ENCODE measurements at places on chromosomes 3 and 15.

DNA sequence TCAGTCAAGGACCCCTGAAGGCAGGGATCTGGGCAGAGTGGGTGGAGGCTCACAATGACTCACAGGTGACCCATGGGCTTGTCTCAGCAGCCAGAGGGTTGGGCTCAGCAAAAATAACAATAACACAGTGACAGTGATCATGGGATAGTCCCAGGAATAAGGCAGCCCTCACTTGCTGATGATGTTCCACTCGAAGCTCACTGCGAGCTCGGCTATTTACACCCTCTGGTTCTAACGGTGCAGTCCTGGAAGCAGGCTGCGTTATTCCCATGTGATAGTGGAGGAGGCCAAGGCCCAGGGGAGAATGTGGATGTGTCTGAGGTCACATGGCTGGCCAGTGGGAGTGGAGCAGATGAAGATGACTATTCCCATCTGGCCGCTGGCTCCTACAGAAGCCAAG, 16.2 kb downstream of the CCDC33 start:
- no peak for DNase-seq

DNA sequence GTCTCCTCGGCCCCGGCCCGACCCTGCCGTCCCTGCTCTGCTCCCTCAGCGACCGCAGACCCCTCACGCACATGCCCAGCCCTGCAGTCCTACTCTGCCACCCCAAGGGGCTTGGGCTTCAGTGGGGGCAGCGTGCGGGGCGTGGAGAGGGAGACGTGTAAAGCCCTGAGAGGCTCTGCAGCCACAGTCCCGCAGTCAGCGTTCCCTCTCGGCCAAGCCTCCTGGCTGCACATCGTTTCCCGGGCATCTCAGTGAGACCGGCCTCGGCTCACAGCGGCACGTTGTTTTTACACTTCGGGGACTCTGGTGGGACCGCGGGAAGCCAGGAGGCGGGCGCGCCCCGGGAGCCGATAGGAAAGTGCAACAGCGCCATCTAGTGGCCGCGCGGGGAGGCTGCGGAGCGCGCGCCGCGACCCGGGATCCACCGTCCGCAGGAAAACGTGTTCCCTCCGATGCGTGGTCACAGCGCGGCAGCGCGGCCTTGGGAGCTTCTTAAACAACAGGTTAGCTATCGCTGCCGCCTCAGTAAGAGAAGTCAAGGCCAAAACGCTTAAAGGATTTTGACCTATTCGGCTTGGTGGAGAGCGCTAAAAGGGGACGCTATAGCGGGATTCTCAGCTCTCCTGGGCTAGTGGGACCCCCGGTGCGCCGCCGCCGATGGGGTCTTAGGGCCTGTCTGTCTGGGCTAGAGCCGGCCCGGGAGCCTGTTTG, 226.8 kb upstream of the IGF1R start:
- DNase-seq, result peak; percentile 78

DNA sequence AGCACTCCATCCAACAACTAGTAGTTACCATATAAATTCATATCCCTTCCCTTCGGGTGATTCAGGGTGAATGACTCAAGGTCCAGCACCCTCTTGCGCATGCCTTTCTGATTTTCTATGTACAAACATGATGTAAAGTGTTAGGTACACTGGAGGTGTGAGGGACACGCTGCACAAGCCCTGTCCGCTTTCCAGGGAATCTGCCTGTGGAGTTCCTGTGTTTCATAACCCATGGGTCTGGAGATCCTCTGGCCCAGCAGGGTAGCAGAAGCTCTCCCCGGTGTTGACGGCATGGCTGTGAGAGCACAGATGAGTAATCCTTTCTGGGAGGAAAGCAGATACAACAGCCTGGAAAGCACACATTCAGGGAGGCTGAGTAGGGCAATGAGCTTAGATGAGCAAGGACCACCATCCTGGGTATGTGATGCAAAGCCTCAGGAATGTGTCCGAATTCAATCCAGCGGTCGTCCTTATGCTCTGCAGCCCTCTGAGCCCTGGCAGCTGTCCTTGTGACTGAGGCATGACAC, 142.9 kb upstream of the TP63 start:
- DNase-seq, result no peak

DNA sequence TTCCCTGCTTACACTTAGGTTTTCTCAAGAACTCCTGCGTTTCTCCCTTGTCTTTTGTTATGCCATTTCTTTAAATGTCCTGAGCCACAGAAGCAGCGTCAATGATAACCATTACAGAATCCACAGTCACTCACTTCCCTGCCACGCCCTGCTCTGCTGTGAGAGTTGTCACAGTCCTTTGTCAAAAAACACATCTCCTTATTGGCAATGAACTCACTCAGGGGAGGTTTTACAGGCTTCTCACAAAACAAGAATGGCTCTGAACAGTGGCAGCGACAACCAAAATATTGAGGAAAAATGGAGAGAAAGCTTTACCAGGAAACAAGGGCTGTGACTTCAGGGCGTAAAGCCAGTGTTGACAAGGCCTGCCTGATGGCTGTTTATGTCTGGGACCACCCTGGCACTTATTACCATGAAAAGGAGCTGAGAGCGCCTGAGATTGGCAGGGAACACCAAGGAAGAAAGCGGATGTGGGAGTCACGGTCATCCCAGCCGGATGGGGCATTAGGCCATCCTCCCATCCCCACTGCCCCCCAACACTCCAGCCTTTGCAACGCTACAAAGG, 111.5 kb downstream of the ADAMTS9 start:
- DNase-seq, result no peak

- DNase-seq, result no peak
Observed at GRCh38 chr3:71862371-71863140, 77.6 kb upstream of the PROK2 start.

DNA sequence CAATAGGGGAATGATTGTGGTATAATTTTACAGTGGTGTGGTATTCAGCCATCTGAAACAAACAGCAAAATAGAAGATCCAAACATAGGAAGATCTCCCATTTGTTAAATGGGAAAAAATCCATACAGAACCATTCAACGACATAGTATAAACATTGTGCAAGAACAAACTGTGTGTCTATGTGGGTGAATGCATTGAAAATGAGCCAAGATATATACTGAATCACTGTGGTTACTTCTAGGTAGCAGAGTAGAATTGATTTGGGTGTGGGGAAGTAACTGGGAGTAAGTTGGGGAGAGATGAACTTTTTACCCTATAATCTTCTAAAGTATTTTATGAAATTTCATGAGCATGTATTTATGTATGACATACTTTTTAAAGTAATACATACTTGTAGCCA, 123.1 kb upstream of the UMPS start:
- no peak for DNase-seq

- DNase-seq, result no peak
Observed at GRCh38 chr3:155001289-155002010, 78.7 kb upstream of the MME start.

DNA sequence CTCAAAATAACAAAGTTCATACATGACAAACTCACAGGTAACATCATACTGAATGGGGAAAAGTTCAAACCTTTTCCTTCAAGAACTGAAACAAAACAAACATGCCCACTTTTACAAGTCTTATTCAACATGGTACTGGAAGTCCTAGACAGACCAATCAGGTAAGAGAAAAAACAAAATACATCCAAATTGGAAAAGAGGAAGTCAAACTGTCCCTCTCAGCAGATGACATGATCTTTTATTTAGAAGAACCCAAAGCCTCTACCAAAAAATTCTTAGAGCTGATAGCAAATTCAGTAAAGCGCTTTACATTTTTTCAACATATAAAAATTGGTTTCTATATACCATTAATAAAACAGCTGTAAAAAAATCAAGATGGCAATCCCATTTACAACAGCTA, 219.4 kb downstream of the STAG1 start:
- no peak for DNase-seq

GRCh38 chr3:153628591-153628990, 466.6 kb downstream of the RAP2B start:
- peak; percentile 7 for DNase-seq

DNA sequence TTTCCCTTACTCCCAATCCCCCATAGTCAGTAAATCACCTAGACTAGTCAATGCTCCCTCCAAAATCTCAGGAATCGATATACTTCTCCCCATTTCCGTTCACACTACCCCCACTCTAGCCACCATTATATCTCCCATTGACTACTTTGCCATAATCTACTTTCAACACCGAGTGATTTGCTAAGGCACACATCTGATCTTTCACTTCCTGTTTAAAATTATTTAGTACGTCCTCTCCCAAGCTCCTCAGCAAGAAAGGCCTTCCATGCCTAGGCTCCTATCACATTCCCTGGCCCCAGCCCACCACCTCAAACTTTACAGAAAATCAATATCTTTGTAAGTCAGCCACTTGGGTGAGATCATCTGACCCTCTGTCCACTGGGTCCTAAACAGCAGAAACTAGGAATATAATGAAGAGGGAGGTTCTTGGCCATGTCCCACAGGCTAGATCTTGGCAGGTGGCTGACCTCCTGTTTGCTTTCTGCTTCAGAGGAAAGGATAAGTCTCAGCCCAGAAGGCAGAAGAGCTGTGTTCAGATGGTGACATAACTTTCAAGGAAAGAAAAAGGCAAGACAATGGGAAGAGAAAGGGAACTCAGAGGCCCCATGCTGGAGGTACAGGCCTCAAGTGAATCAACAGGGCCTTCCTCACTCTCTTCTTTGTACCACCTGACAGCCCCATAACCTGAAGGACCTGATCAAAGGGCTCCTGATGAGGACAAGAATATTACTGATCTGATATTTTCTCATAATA, 103.0 kb downstream of the RPL22L1 start:
- no peak for DNase-seq

- no peak for DNase-seq
Observed at GRCh38 chr15:67745073-67746006, 80.0 kb upstream of the SKOR1 start.

- peak; percentile 45 for DNase-seq
Observed at GRCh38 chr3:125119752-125120378, 64.1 kb upstream of the HEG1 start.

DNA sequence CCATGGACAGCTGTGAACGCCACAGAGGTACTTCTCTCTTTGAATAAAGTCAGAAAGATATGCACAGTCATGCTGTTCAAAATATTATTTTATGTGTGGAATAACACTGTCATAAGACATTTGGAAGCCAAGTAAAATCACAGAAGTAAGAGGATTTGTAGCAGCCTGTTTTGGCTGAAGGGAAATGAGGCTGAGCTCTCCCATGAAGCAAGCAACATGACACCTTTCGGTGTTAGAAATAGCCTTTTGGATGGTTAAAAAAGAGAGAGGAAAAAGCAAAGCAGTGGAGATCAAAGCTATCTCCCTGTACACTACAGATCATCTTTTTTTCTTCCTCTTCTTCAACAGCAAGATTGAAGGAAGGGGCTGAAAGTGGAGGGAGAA, 755.3 kb downstream of the ROBO1 start:
- no peak for DNase-seq

DNA sequence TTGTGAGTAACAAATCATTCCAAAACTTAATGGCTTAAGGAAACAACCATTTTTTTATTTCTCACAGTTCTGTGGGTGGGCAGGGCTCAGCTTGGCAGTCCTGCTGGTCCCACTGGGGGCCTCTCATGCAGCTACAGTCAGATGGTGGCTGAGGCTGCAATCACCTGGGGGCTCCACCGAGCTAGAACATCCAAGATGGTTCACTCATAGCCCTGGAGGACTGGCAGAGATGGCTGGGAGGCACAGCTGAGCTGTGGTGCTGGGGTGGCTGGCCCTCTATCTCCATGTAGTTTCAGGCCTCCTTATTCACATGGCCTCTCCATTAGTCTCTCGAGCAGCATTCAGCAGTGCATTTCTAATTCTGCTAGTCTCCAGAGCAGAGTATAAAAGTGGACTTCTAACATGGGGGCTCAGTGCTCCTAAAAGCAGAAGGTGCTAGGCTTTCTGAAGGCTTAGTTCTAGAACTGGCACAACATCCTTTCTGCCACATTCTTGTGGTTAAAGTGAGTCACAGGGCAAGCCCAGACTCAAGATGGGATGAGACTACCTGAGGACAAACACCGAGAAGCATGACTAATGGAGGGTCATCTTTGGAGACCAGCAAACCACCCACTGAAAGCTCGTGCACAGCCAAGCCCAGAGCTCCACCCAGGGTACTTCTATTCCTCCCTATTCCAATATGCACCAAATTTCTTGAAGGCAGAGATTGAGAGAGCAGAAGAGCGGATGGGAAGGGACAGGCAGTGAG, 6.3 kb downstream of the CAV3 start:
- DNase-seq, result no peak

GRCh38 chr3:57985176-57985983, 22.8 kb upstream of the FLNB start:
- no peak for DNase-seq

- no peak for DNase-seq
Observed at GRCh38 chr3:148066802-148067201, 630.9 kb upstream of the AGTR1 start.

DNA sequence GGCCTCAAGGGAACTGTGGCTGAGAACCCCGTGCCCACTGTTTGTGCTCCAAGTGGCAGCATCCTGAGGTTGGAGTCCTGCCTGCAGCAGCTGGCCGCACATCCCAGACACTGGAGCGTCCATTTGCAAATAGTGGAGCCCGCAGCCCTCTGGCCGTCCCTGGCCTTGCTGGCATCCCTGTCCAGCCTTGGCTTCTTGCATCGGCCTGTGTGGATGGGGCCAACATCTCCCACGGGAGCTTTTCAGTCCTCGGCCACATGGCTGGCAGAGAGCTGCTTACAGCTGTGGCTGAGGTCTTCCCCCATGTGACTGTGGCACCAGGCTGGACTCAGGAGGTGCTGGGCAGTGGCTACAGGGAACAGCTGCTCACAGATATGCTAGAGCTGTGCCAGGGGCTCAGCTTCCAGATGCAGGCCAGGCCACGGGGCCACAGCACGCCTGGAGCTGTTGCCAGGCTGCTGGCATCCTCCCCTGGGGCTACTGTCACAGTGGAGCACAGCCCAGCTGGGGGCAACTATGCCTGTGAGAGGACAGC, 71.2 kb downstream of the FAM43A start:
- no peak for DNase-seq

GRCh38 chr3:131277836-131278497, 103.6 kb upstream of the NUDT16 start:
- DNase-seq, result no peak

GRCh38 chr3:169835533-169835932, 22.8 kb upstream of the LRRC34 start:
- DNase-seq, result no peak

GRCh38 chr15:92930054-92930621, 30.0 kb downstream of the CHD2 start:
- no peak for DNase-seq

DNA sequence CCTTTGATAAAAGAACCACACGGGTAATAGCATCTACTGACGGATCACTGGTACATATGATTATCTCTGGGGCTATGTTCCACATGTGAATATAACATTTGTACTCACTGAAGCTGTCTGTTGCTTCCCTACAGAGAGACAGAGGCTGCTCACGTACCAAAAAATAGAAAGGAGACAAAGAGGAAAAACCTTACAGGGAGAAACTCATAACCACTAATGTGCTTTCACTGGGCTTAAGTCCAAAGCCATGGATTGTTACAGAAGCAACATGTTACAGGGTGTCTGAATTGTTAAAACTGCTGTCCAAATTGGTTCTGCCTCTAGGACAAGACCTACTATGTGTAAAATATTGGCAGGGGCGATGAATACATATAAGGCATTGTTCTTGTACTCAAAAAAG, 311.9 kb downstream of the FOXP1 start:
- no peak for DNase-seq

Measured in GM20000 (cell line).